ENCODE measurements at places on chromosomes 5 and 9.
A peak's percentile ranks its signal among the peaks of the same experiment; 100 is the strongest.

GRCh38 chr9:68949271-68950000 lies 64.5 kb downstream of the PRKACG start:
- no peak for DNase-seq

GRCh38 chr9:114082017-114082762 lies 4.1 kb upstream of the AMBP start:
- peak; percentile 82 for DNase-seq

DNA sequence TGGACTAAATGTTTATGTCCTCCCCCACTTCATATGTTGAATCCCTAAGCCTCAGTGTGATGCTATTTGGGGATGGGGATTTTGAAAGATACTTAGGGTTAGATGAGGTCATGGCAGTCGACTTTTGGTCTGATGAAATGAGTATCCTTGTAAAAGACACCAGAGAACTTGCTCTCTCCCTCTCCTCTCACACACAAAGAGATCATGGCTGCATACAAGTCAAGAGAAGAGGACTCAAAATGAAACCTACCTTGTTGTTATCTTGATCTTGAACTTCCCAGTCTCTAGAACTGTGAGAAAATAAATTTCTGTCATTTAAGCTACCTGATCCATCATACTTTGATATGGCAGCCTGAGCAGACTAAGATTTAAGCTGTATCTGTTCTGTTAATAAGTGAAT lies 144.0 kb upstream of the HAPLN1 start:
- no peak for DNase-seq

DNA sequence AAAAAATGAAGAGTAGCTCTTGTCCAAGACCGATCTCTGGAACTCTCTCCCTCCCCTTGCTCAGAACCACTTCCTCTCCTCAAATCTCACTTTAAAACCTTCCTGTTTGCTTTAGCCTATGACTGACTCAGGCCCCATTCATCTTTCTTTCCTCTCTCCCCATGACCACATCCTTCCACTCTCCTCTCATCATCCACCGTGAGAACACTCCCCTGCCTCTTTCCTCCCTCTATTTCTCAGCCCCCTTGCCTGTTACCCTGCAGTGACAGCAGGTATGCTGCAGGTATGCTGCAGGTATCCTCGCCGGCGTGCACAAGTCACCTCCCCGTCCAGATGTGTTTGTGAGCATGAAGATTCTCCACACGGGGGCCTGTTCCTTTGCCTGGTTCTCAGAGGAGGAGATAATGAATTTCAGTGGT lies 505.3 kb downstream of the CCDC171 start:
- DNase-seq = no peak

DNA sequence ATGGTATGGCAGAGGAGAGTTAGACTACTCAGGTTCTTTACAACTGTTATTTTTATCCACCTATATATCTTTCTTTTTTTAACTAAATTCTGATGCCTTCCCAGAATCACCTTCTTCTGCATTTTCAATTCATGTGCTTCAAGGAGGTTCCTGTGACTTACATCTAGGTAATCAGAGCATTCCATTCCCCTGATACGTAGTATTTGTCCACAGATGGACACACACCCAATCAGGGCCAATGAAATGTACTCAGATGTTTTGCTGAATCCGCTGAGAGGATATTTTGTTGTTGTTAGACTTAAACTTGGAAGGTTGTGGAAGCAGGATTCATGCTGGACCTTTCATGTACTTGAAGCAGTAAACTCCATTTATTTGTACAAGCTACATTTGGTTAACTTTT lies 159.4 kb upstream of the FER start:
- DNase-seq = no peak

- peak; percentile 75 for DNase-seq
These were observed 61.3 kb downstream of the SECISBP2 start for GRCh38 chr9:89379508-89380115.

GRCh38 chr5:36111238-36111637 lies 40.4 kb downstream of the LMBRD2 start:
- no peak for DNase-seq

DNA sequence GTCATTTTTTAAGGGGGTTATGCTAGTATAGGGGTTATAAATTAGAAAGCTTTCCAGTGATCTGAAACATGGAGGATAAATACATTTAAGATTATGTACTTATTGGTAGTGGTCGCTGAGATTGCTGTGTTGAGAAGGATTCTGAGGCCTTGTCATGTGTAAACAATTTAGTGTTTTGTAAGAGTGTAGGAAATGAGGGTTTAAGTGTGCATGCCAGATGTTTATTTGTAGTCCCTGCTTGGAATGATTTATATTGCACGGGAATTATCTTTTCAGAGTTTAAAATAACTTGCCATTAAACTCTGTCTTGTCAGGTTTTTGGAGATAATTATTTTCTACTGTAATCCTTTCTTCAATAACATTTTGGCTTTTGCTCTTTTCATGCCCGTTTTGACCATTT lies 19.4 kb downstream of the ZNF618 start:
- DNase-seq = no peak

DNA sequence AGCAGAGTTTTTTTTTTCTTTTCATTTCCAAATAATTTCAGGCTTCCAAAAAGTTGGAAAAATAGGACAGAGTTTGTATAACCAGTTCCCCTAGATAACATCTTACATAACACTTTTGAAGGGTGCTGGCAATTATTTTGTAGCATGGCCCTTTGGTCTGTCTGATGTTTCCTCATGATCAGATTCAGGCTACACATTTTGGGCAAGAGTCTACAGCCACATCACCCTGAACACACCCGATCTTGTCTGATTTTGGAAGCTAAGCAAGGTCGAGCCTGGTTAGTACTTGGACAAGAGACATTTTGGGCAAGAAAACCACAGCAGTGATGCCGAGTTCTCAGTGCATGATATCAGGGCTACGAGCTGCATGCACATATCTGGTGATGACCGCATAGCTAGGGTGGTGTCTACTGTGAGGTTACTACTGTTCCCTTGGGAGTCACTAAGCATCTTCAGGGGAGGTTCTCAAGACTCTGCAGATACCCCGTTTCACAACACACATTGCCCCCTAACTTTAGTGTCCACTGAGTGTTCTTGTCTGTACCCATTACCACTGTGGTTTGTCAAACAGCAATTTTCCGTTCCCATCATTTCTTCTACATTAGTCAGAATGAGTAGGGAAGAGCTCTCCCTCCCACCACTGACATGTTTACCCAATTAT lies 86.2 kb downstream of the TTC39B start:
- no peak for DNase-seq

DNA sequence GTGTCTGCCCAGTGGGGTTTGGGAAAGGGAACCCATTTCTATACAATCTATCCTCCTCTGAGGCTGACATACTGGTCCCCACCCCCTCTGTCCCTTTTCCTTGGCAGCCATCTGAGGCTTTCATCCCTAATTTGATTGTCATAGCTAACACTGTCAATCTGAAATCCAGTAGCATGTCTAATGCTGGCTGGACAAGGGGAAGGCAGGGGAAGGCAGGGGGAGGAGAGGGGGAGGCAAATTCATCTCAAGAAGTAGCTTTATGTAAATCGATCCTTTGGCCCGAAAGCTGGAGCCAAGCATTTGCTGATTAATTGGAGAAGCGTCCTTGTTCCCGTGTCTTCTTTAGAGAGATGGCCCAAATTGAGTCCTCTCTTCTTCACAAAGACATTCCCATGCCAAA lies 314.1 kb upstream of the PANK3 start:
- no peak for DNase-seq

GRCh38 chr5:154967421-154968024 lies 26.6 kb downstream of the MRPL22 start:
- DNase-seq = no peak

- DNase-seq = no peak
These were observed 1.5 kb downstream of the NEK6 start for GRCh38 chr9:124259158-124259808.

DNA sequence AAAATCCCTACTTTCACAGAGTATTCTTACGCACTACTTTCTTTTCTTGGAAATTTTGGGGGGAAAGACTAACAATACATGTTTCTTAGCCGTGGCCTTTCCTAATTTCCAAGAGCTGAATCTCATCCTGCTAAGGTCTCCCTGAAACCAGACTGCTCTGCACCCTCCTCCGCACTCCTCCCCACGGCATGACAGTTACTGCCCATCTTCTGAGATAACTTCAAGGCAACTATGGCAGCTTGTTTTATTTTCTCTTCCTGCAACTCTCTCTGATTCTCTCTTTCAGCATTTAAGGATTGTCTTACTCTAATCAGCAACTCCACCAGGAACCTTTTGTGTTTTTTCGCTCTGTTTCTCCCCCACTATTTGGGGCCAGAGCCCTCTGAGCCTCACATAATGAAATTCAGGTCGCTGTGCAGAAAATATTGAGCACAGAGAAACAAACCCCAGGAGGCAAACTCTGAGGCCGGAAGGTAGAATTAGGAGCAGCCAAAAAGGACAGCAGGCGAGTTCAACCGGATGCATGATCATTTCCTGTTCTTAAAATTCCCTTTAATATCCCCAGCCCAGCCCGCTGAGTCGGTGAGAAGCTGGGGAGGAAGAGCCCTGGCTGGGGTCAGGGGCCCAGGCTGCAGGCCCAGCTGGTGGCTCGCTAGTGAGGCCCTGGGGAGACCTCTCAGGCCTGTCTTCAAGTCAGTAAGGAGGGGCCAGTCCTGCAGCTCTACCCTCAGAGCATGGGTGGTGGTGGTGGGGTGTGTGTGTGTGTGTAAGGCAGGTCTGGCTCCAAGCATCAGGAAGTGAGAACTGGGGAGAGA lies 213.6 kb upstream of the S1PR3 start:
- DNase-seq = peak; percentile 64

Data from HL-60 (cell line).